Activated T-cell treated with anti-CD3 and anti-CD28 coated beads for 4 hours (primary cell): ENCODE measurements at places on chromosomes 13 and 19.
A peak's percentile ranks its signal among the peaks of the same experiment; 100 is the strongest.

GRCh38 chr13:111304041-111304544, 16.3 kb upstream of the TEX29 start:
- DNase-seq: no peak

DNA sequence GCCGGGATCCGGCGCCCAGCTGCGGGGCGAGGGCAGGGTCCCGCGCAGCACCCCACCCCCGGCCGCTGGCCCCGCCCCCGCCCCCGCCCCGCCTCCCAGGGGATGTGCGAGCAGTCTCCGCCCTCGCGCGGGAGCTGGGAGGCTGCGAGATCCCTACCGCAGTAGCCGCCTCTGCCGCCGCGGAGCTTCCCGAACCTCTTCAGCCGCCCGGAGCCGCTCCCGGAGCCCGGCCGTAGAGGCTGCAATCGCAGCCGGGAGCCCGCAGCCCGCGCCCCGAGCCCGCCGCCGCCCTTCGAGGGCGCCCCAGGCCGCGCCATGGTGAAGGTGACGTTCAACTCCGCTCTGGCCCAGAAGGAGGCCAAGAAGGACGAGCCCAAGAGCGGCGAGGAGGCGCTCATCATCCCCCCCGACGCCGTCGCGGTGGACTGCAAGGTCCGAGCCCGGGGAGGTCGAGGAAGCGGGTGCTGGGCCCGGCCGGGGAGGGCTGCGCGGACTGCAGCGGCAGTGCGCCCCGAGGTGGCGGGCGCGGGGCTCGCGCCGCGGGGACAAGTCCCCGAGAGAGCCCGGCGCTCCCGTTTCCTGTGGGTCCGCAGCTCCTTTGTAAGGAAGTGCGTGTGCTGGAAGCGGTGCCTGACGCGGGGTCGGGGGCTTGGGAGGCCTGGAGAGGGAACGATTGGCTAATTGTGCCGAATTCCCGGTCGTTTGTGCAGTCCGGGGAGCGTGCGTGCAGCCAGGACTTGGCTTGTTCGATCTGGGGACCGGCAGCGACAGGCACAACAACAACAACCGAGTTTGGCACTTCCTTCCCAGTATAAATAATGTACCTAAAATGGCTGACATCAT, at the start of gene ITM2B:
Gene ITM2B, plus strand, starts transcription at position 161 of the 843 bp plus-strand sequence. Its CDS starts 155 bp downstream, at position 316.
- peak; percentile 31 for DNase-seq

DNA sequence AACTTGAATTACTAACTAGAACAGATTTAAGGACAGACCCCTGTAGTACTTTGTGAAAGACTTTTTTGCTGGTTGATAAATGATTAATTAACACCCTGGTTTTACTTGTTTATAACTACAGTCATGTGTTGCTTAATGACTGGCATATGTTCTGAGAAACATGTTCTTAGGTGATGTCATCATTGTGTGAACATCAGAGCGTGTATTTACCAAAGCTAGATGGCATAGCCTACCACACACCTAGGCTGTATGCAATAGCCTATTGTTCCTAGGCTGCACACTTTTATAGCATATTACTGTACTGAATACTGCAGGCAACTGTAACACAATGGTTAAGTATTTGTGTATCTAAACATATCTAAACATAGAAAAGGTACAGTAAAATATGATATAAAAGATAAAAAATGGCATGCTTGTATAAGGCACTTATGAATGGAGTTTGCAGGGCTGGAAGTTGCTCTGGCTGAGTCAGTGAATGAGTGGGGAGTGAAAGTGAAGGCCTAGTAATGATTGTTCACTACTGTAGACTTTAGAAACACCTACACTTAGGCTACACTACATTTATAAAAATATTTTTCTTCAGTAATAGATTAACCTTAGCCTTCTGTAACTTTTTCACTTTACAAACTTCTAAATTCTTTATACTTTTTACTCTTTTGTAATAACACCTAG, 260.3 kb downstream of the KCNRG start:
- DNase-seq: no peak

- DNase-seq: no peak
These were observed 60.2 kb downstream of the GGACT start for GRCh38 chr13:100528353-100528752.

- no peak for DNase-seq
These were observed 2.1 kb upstream of the CDX2 start for GRCh38 chr13:27971236-27971645.

- no peak for DNase-seq
These were observed 4.1 kb downstream of the MICOS13 start for GRCh38 chr19:5676105-5676771.
